ENCODE measurements at places on chromosomes 11 and 22. TPM values are rescaled to one million over a fixed set of nuclear protein-coding genes. Genes with fewer than 3 reads are reported as not detected.

The MS4A1 gene
- not detected for total RNA-seq

DNA sequence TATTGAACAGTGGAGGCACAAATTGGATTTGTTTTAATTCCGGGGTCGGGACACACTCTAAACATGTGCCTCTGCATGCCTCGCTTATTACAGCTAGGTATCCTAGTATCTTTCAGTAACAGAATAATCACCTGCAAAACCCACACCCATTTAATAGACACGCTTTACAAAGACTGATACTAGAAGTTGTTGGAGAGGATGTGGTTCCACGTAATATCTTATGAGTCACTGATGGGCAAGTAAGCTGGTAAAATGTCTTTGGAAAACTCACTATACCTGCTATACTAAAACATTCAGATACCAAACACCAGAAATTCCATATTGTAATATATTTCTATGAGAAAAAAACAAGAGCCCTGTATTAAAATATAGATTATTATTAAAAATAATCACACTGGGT lies 84.0 kb downstream of the GGTLC2 start:
- H3K4me3 ChIP-seq: no peak overlapping the region
- H3K27me3 ChIP-seq: peaks cover 43% of the 10 kb centered on the region
- H3K36me3 ChIP-seq: no peaks in the 10 kb centered on the region

DNA sequence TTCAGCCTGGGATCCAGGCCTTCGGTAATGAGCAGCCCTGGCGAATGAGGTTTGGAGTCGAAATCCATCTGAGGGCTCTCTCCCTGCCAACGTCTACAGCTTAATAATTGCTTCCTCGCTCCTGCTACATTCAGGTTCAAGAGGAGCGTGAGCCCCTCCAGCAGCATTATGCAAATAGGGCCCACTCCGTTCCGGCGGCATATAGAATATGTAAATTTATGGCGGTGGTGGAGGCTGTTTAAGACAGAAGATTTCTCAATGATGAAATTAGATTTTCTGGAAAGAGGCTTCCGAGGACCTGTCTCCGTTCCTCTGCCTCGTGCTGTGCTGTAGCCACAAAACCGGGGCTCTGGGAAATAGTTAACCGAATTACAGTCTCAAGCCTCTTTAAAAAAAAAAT lies 402.8 kb downstream of the MIAT start:
- H3K27me3 ChIP-seq: peaks cover 19% of the 10 kb centered on the region
- no peak overlapping the region for H3K4me3 ChIP-seq
- H3K27ac ChIP-seq: no peak overlapping the region
- DNase-seq: no peak

The PLEKHA7 gene
- 177 TPM for total RNA-seq

Data from type B pancreatic cell (in vitro differentiated cells).